ENCODE measurements at places on chromosomes 4 and X. TPM values are rescaled to one million over a fixed set of nuclear protein-coding genes. Genes with fewer than 3 reads are reported as not detected.

The F9 gene
- not detected for total RNA-seq

The PNMA6A gene
- total RNA-seq, result 3.5 TPM

The SLC25A4 gene
- 61.0 TPM for total RNA-seq

The POLN gene
- 0.24 TPM for total RNA-seq

The XAGE2 gene
- total RNA-seq, result not detected

The MAGEB10 gene
- total RNA-seq, result not detected
